HuH-7 (cell line): ENCODE measurements at places on chromosomes 12 and 14.

GRCh38 chr14:56199982-56200577 lies 81.9 kb downstream of the PELI2 start:
- DNase-seq = no peak

GRCh38 chr12:93089805-93090569 lies 160.9 kb upstream of the EEA1 start:
- no peak for DNase-seq

DNA sequence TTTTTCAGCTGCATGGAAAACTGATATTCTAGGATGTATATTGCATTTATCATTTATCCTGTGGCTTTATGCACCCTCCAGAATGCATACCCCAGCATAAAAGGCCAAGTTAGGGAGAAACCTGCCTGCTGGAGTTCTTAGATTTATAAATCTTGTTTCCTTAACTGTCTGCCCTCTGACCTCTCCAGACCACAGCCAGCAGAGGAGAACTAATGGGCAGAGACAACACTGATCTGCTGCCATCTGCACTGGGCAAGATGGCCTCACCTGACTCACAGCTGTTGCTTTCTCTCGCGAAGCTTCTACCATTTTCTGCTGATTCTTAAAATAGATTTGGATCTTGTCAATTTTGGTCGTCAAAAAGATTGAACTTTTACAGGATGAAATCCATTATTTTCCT lies 65.8 kb downstream of the PPP2R5C start:
- no peak for DNase-seq

DNA sequence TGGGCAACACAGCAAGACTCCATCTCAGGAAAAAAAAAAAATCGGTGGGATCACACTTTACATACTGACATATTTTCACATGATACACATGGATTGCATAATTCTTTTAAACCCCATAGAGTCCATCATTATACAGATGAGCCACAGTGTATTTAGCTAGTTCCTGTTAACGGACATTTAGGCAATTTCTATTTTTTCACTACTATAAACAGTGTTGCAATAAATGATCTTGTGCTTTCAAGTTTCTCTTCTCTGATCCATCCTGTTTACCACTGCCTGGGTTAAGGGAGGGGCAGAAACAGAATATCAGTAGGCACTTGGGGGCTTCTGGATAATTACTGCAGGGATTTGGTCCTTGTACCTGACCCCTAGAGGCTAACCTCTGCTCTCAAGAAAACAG lies 43.4 kb upstream of the SPTLC2 start:
- no peak for DNase-seq

GRCh38 chr12:91813701-91814100 lies 331.9 kb downstream of the BTG1 start:
- DNase-seq = no peak

GRCh38 chr12:63777340-63777739 lies 2.4 kb upstream of the RXYLT1 start:
- no peak for DNase-seq

DNA sequence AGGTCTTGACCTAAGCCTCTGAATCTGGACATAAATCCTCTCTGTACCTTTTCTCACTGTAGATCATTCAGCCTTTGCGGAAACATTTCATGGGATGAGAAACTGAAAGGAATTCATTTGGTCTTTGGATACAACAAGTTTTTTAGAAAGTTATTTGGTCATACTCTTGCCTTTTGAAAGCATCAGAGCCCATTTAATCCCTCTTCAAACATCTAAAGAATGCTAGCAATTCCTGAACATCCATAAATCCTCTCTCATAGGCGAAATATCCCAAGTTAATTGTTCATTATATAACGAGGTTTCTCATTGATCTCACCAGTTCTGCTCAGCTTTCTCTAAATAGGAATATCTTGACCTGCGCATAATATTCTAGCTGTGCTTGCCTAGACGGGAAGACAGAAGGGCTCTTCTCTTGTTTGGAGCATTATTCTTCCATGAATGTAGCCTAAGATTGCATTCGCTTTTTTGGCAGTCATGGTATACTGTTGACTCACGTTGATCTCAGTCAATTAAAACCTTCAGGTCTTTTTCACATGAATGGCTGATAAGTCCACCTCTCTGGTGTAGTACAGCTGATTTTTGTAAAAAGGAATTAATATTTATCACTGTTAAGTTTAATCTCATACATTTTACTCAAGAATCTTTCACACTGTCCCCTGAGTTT lies 24.1 kb downstream of the NTN4 start:
- no peak for DNase-seq

- no peak for DNase-seq
Measured at GRCh38 chr12:104467346-104467837, 10.6 kb downstream of the CHST11 start.

GRCh38 chr12:57740656-57741412 lies 2.3 kb upstream of the AGAP2 start:
- no peak for DNase-seq

DNA sequence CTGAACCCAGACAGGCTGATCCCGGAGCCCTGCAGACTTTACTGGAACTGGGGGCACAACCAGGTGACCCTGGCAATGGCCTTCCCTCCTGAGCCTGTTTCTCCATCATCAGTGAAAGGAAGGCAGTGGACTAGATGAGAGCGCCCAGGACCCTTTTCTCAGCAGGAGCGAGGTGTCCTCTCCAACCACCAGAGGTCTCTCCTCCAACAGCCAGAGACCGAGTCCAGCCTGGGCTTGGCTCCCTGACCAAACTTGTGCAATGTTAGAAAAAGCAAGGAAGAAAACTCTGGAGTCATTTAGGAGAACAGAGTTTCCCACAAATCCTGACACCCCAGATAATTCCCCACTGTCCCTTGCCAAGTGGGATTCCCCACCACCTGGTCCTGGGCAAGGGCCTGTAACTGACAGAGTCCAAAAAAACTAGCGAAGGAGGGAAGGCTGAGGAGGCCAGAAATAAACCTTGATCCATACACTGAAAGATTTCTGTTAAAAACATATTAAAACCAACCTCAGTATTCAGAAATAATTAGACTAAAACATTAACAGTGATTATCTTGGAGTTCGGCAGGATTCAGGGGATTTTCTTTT lies 9.0 kb downstream of the RPS6KL1 start:
- peak; percentile 87 for DNase-seq

GRCh38 chr12:38392554-38393144 lies 76.1 kb downstream of the ALG10B start:
- no peak for DNase-seq

- DNase-seq = no peak
Measured at GRCh38 chr12:131991816-131992430, 42.2 kb downstream of the EP400 start.

GRCh38 chr12:58615576-58615975 lies 304.7 kb downstream of the LRIG3 start:
- DNase-seq = no peak

DNA sequence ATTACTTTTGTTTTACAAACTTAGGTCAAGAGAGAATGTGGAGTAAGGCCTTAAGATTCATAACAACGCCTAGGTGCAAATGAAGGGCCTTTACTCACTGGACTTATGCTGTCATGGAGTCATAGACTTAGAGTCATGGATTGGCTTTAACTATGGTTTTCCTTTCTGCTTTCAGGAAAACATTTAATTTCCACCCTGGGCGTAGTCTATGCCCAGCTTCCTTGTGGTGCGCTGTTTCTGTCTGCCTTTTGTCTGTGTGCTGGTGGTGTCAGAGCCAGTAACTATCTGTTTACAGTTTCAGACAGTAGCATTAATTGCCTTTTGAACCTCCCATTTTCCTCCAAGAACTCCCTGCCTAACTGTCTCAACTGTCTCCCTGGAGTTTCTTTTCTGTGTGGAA lies 31.8 kb upstream of the COX6A1 start:
- DNase-seq = no peak

GRCh38 chr12:31021809-31022494 lies 51.7 kb upstream of the DDX11 start:
- no peak for DNase-seq

DNA sequence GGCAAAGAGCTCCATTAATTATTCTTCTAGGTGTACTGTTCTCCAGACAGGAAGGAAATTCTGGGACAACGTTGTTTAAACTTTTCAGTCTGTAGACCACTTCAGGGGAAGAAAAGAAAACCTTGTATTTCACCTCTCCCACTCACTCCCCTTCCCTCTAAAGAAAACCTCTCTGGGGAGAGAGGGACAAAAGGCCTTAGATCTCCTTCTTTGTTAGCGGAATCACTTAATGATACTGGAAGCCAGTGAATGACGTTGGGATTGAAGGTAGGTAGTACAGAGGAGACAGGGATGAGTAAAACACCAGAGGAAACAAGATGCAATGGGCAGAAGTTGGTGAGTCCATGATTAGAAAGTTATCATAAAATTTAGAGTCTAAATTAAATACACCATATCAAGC lies 38.7 kb upstream of the SGPP1 start:
- no peak for DNase-seq

GRCh38 chr12:103627189-103627855 lies 40.2 kb downstream of the STAB2 start:
- DNase-seq = no peak

GRCh38 chr14:71333705-71334104 lies 426.4 kb downstream of the PCNX1 start:
- no peak for DNase-seq

DNA sequence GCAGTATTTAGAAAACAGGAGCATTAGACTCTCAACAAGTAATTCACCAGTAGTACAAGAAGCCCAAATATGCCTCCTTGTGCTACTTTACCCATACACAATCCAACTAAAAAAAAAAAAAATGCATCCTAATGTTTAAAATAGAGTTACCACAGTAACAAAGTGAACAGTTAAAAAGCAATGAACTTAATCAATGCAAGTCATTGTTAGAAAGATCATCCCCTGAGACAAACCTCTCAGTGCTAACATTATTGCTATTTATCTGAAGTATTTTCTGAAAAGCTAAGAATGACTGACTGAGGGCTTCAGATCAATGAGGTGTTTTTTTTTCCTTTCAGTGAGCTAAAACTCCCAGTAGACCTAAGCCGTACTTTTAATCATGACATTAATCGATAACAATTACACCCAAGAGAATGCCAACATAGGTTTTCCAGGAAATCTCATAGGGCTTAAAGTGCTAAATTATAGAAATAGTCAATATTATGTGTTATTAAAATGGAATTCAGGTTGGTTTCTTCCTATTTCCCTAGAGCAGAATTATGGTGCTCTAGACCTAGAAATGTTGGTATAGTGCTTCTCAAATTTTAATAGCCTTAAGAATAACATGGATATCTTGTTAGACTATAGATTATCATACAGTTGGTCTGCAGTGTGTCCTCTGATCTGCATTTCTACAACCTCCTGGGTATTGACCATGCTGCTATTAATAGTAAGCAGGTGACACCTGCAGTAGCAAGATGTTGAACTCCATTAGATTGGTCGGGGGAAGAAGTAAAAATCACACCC lies 123.0 kb downstream of the PRKD1 start:
- no peak for DNase-seq

DNA sequence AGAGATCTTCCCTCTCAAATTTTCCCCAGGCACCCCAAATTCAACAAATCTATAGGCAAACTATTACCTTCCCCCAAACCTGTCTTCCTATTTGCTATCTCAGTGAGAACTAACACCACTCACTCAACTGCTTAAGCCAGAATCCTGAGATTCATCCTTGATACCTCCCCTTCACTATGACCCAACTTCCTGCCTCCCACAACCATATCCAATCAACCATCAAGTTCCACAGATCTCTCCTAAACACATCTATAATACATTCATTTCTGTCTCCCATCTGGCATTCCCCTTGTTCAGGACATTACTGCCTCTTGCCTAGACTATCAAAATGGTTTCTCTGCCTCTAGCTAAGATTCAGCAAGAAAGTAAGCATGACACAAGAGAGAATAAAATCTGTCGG lies 21.3 kb downstream of the YAF2 start:
- DNase-seq = no peak

GRCh38 chr12:46377678-46378077 lies 5.1 kb upstream of the SLC38A2 start:
- DNase-seq = no peak

GRCh38 chr12:67705394-67706370 lies 57.1 kb downstream of the DYRK2 start:
- DNase-seq = no peak

GRCh38 chr12:114555451-114555850 lies 128.5 kb downstream of the TBX3 start:
- no peak for DNase-seq

DNA sequence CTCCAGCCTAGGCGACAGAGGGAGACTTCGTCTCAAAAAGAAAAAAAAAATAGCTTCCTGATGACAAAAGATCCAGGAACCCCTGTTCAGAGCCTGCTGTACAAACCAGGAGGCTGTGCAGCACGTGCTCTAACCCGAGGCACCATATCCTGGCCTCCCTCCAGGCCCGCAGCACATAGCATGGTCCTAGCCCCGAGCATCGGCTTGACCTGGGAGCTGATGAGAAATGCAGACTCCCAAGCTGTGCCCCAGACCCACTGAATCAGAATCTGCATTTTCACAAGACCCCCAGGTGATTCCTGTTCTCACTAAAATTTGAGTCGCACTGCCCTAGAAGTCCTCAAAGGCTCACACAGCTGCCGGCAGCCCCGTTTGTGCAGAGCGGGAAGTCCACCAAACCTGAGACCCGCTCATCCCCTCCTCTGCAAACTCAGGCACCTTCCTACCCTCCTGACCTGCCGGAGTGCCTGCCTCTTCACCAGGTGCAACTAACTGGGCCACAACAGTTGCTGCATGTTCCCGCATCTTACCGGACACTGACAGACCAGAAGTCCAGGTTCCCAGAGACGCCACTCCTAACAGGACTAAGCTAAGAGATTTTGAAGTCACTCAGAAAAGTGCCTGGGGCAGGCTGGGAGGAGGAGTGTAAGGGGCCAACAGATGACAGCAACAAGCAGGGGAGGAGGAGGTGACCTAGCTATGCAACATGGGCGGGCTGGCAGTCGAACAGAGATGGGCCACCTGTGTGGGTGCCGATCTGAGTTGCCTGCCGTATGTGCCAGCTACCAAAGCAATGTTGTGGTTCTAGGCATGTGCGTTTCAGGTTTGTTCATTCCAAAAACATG lies 24.0 kb upstream of the RIN3 start:
- no peak for DNase-seq

- DNase-seq = no peak
Measured at GRCh38 chr12:9588749-9589148, 19.0 kb downstream of the KLRB1 start.

DNA sequence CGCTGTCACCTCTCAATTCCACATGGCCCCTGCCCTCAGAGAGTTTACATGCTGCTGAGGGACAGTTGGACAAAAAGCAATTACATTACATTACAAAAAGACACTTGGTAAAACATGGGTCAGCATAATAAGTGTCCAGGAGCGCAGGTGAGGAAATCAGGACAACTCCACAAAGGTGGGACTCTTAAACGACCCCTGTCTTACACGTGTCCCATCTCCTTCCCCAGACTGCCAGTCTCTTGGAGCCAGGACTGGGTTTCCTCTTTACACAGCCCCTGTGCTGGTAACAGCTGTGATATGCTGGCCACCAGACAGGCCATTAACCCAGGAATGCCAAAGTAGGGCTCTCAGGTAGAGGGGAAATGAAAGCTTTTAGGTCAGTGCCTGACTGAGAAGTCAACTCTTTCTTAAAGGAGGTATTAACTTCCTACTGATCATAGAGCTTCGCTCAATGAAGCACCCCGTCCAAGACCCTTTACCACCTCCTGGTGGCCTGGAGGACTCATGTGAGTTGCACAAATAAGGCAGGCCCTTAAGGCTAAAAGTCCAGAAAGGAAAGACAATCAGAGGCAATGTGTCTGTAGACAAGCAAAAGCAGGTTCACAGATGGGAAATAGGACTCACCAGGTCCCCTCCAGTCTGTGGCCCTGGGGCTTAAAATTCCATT lies 55.5 kb downstream of the ANO2 start:
- peak; percentile 39 for DNase-seq

- peak; percentile 54 for DNase-seq
Measured at GRCh38 chr12:70609739-70610491, 27.3 kb downstream of the PTPRB start.
